ENCODE measurements at places on chromosomes 7 and 10. TPM values are rescaled to one million over a fixed set of nuclear protein-coding genes. Genes with fewer than 3 reads are reported as not detected.
A peak's percentile ranks its signal among the peaks of the same experiment; 100 is the strongest.

The CYP2C8 gene
- 0.12 TPM for total RNA-seq

DNA sequence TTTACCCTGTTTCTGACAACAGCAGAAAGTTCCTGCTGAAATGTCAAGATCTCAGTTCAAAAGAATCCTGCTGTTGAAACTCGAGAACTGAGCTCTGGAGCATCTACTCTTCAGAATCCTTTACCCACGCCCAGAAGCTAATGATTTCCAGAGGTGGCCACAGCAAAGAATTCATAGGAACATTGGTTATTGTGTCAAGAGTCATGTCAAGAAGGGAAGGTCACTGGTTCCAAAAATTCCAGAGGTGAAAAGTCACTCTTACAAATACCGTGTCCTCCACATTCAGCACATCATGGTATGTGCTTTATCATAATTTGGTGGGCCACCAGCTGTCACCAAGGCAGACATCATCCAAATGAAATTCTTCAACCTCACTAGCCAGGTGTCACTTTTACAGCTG lies 394.4 kb upstream of the NPVF start:
- no peak for DNase-seq

DNA sequence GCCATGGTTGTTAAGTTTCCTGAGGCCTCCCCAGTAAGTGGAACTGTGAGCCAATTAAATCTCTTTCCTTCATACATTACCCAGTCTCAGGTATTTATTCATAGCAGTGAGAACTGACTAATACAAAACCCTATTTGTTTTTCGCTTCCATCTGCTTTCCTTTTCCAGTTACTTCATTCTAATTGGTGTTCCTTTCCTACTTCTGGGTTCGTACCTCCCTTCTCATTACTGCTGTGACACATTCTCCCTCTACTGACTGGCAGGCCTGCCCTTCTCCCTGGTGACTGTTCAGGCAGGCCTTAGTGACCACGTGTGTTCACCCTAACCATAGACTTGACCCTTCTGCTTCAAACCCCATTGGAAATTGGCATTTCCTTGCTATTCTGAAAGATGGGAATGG lies 37.7 kb downstream of the MTURN start:
- DNase-seq = no peak

The TMEM213 gene
- not detected for total RNA-seq

DNA sequence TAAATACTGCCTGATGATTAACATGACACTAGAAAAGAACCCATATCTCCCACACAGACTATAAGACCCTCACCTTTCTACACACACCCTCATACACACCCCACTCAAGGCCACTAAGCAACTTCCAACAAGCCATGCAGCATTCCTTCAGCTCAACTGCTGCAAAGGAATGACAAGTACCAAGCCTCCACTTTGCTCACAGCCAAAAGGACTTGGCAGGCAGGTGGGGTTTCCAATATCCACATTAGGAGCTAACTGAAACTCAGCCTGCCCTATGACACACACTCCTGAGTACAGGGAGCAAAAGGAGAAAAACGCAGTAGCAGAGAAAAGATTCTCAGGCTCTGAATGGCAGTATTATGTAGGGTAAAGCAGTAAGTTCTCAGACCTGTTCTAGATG lies 13.4 kb downstream of the USP54 start:
- no peak for DNase-seq

GRCh38 chr7:107390916-107391315 lies 78.9 kb upstream of the GPR22 start:
- DNase-seq = no peak

- no peak for DNase-seq
Measured at GRCh38 chr7:26743205-26743604, 121.2 kb downstream of the SKAP2 start.

GRCh38 chr10:102347236-102347828 lies 48.2 kb upstream of the NFKB2 start:
- DNase-seq = peak; percentile 8

DNA sequence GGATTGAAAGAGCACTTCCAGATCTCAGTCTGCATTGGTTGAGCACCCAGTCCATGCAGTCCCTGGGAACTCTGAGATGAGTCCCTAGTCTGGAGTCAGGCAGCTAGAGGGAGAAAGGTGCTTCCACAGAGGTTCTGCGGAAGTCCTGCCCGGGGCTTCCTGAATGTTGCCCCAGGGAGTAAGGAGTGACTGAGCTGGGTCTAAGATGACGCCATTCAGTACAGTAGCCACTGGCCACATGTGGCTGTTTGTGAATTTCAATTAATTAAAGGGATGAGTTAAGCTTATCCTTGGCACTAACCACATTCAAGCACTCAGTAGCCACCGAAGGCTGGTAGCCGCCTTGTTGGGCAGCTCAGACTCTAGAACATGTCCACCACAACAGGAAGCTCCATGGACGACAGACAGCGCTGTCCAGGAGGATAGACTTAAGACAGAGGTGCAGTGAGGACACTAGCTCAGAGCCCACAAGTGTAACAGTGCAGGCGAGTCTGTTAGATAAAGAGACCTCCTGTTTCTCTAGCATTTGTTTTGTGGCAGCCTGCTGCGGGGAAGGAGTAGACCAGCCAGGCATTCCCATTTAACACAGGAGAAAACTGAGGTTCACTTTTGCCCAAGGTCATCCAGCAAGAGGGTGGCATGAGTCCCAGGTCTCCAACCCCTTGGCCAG lies 101.6 kb upstream of the PPIF start:
- no peak for DNase-seq

DNA sequence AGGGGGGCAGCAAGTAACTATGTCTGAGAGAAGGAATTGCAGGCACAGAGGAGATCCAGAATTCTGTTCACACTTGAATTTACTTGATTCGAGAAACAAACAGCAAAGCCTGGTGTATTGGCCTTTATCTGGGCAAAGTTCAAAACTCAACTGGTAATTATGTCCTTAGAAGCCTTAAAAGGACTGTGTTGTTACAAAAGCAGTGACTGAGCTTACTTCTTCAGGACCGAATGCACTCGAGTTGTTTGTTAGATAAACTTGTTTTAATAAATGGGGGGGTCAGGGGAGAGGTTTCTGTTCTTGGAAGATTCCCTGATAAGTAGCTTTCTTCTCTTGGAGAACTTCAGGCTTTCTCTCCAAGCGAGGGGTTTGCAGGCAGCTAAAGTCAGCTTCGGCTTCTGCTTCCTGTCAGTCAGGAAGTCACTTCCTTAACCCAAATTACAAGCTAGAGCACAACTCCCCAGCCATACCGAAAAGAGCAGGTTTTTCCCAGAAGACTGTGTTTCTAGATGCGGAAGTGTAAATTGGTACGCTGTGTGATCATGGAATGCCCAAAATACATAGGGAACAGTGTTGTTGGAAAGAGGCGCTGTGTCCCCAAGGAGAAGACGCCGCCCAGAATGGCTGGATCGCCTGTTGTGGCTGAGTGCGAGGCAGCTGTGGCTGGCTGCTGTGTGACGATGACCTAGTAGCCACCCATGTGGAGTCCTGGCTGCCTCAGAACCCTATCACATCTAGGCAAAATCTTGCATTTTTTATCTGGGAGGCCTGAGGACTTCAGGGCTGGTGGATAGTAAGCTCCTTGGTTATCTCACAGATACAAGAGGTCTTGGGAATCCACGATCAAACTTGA lies 110.4 kb downstream of the TCF7L2 start:
- DNase-seq = no peak

- DNase-seq = peak; percentile 38
Measured at GRCh38 chr7:41817386-41817785, 114.5 kb upstream of the INHBA start.

DNA sequence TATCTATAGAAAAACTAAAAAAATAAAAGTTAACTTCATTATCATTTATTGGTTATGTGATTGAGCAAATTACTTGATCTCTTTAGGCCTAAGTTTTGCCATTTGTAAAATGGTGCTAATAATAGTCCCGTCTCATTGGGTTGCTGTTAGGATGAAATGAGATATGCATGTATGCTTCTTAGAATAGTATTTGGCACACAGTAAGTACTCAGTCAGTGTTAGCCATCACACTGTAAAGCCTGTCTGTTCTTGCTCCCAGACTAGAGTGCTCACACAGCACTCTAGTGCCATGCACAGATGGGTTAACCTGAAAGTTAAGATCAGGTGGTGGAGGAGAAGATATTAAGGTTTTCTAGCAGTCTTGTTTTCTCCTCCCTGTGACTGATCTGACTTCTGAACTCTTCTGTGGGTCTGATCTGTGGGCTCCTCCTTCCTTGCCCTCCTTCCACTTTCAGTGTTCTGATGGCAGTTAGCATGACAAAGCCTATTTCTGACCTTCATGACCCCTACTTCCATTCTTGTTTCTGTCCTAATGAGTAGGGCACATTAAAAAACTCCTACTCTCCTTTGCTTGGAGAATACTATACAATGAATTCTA lies 167.5 kb downstream of the RNLS start:
- DNase-seq = no peak

- DNase-seq = no peak
Measured at GRCh38 chr7:155860840-155861479, 48.7 kb upstream of the SHH start.

GRCh38 chr10:49254556-49255318 lies 44.2 kb upstream of the C10orf71 start:
- peak; percentile 7 for DNase-seq

All from activated naive CD8-positive, alpha-beta T cell treated with anti-CD3 and anti-CD28 coated beads for 36 hours (primary cell).